ENCODE measurements at places on chromosomes 1 and 21.

DNA sequence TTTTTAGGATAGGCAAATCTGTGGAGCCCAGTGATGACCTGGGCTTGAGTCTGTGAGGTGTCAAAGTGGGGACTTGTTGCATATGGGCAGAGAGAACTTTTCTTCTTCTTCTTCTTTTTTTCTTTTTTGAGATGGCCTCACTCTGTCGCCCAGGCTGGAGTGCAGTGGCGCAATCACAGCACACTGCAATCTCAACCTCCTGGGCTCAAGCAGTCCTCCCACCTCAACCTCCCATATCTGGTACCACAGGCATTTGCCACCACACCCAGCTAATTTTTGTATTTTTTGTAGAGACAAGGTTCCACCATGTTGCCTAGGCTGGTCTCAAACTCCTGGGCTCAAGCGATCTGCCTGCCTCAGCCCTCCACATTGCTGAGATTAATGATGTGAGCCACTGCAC is 80.3 kb downstream of the RD3 start:
- DNase-seq: no peak

DNA sequence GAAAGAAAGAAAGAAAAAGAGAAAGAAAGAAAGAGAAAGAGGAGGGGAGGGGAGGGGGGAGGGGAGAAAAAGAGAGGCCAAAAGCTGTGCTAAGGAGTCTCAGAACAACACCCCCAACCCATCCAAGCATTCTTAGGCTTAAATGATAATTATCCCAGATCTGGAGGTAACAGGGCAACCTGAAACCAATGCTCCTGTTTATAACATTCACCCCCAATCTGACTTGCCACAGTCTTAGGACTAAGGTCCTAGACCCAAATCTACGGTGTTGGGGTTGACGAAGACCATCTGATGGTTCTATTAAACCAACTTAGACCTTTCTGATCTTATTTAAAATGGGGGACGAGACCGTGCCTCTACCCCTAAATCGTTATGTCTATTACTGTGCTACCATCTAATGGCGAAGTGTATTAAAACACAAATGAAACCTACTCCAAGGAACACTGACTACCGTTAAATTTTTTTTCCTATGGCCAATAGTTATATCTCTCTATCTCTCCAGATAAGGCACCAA is 119.3 kb upstream of the CDC42BPA start:
- no peak for DNase-seq

DNA sequence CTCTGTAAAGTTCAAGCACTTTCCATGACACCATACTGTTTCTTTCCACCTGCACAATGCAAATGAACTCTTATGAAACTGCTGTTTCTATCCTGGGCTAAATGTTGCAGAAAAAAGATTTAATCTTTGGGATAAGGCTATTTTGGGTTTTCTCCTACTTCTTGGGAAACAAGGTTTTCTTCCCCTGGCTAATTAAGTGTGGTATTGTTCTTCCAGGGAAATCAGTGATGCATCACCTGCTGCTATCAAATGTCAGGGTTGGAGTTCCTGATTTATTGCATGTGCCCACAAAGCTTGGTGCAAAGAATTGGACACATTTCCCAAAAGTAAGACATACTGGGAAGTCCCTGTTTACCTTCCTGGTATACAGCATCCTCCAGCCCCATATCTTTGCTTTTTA is 6.0 kb upstream of the RGS4 start:
- no peak for DNase-seq

GRCh38 chr1:79133774-79134364 is 127.3 kb upstream of the ADGRL4 start:
- DNase-seq: no peak

GRCh38 chr1:95407131-95407885 is 173.3 kb downstream of the RWDD3 start:
- no peak for DNase-seq

DNA sequence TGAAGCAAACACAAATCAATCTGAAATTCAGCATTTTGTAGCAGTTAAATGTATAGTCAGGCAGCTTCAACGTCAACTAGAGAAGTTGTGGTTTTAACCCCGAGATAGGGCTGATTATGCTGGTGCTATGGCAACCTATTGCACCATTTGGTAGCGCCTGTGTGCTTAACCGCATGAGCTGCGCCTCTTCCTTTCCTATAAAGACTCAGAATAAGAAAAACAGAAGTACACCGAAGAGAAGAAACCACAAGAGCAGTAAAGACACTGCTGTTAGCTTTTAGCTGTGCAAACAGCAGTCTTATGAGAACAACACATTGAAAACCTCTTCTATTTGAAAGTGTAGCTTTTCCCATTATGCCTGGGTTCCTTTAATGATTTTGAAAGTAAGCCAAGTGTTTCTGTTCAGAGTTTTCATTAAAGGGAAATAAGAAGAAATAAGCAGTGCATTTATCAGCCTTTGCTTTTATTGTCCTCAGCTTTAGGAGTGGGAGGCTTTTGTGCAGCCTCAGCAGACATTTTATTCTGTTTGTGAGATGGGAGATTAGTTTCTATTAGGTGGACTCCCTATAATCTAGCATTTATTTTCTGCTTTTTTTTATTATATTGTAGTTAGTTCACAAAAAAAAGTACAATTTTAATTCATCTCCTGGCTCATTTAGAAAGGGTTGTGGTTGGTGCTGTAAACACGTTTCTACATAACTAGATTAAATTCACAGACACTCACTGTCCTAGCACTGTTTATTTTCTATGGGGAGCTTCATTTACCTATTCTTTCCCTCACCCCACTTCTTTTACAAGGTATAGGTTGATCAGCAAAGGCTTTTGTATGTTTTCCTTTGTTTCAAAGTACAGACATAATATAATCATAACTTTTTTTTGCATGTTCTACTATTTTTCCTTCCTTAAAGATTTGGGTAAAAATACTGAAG is 43.3 kb downstream of the PTPRC start:
- peak; percentile 72 for DNase-seq

DNA sequence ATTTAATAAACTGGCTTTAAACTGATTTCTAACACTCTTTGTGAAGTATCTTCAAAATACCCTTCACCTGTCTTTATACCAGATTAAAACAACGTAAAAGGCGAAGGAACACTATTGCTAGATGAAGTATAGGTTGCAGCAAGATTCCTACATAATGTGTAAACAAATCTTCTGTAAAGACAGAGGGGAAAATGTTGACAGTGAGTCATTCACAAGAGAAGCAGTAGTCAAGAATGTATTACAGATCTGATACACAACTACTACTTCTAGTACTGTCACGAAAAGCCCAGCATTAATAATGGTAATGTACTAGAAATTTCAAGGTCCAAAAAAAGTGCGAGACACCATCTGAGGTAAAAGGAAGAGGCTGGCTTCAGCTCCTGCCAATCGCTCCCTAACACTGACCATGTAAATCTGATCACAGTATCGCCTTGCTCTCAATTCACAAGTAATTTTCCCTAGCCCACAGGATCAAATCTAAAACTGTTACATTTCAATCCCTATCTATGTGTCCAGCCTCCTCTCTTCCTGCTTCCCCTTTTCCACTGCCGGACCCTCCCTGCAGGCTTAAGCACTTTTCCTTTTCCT is 290.4 kb downstream of the AKT3 start:
- no peak for DNase-seq

- DNase-seq: no peak
Observed at GRCh38 chr21:28229814-28230213, 762.9 kb downstream of the LTN1 start.

- DNase-seq: peak; percentile 89
Observed at GRCh38 chr1:114670083-114671010, 498 bp upstream of the DENND2C start.

- DNase-seq: no peak
Observed at GRCh38 chr21:23890652-23891051, 1716.6 kb downstream of the MRPL39 start.

- peak; percentile 56 for DNase-seq
Observed at GRCh38 chr1:150626150-150626549, 3.3 kb downstream of the ENSA start.

GRCh38 chr1:47554901-47555300 is 117.1 kb downstream of the FOXD2 start:
- no peak for DNase-seq

GRCh38 chr1:14094611-14095400 is 394.8 kb downstream of the PRDM2 start:
- DNase-seq: no peak

DNA sequence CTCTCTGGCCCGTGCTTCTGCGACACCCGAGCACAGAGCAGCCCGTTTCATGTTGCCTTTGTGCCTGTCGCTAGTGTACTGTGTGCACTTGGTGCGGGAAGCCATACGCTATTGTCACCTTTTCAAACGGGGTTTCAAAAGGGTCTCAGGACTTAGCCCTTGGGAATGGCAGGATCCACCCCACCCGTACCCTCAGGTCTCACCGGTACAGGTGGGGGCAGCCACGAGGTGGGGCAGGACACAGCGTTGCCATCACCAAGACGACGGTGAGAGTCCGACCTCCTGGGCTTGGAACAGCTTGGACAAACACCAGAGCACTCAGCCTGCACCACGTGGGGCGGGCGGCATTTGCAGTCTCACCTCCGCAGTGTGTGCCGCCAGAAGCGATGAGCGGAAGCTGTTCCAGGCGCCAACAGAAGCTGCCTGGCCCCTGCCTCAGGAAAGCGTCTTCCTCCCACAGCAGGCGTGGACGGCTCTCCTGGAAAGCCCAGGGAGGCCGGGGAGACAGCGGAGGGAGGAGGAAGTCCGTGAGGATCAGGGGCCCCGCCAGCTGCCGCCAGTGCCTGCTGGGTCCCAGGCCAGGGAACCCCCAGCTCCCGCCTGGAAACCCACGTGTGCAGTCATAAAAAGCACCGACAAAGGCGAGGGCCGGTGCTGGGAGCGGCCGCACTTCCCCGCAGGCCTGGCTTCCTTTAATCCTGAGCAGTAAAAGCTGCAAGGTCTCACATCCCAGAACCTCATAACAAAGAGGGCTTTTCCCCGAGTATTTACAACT is 131.3 kb upstream of the ARHGEF16 start:
- DNase-seq: no peak

- DNase-seq: no peak
Observed at GRCh38 chr1:2215329-2215728, 12.8 kb upstream of the SKI start.

GRCh38 chr1:60904099-60904851 is 178.1 kb upstream of the NFIA start:
- no peak for DNase-seq

DNA sequence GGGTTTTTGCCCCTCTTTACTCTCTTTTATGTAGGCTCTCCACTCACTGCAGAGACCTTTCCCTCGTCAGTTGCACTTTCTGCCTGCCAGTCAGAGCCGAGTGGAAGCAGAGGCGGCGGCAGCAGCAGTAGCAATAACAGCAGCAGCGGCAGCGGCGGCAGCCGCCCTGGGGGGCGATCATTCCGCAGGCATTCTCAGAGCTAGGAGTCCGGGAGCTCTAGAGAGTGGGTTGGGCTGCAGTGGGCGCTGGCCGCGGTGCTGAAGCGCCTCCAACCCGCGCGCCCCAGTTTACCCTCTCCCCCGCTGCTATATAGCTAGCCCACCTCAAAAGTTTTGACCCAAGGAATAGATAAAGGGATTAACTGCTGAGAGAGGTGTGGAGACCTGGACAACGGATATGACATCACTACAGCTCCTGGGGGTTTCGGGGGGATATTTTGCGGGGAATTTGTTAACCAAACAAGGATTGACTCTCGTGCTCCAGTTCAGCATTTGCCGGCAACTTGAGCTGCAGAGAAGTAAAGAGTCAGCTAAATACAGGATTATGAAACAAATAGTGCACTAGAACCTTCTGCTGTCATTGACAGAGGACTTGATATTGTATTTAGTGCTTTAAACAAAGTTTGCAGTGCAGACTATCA is at the start of gene OLFM3:
OLFM3 (minus strand) TSS at position 102 of the 641 bp plus-strand sequence.
- DNase-seq: peak; percentile 6

- no peak for DNase-seq
Observed at GRCh38 chr21:37534431-37534830, 167.9 kb downstream of the DYRK1A start.

GRCh38 chr1:183956559-183957188 is 80.9 kb downstream of the COLGALT2 start:
- peak; percentile 36 for DNase-seq

- DNase-seq: no peak
Observed at GRCh38 chr1:204726478-204726877, 40.9 kb upstream of the LRRN2 start.

- peak; percentile 76 for DNase-seq
Observed at GRCh38 chr21:42009018-42009830, 936 bp downstream of the ZBTB21 start.

DNA sequence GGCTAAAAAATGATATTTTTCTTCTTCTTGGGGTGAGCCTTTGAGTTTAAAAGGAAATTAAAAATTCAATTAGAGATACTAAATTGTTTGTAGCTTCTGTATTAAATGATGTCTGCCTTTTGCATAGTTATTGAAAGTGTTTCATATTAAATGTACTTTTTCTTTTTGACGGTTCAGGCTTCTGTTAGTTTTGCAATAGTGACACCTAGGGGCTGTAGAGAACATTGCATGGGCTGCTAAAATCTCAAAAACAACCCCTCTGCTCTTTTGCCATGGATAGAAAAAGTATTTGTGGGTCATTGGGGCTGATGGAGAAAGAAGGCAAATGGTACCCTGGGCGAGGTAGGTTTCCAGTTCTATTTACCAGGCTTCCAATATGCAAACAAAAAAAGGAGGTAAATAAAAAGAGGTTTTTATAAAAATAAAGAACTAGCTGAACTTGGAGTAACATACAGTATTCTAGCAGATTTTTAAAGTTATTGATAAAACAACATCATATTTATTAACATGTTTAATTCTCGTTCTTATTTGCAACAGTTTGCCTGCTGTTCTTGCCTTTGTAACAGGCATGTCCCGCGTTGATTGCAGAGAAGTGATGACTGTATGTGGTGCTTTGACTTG is 115.4 kb upstream of the HOOK1 start:
- DNase-seq: no peak

GRCh38 chr1:79363430-79363829 is 356.9 kb upstream of the ADGRL4 start:
- no peak for DNase-seq

- no peak for DNase-seq
Observed at GRCh38 chr1:92516574-92516973, 29.8 kb upstream of the GFI1 start.

DNA sequence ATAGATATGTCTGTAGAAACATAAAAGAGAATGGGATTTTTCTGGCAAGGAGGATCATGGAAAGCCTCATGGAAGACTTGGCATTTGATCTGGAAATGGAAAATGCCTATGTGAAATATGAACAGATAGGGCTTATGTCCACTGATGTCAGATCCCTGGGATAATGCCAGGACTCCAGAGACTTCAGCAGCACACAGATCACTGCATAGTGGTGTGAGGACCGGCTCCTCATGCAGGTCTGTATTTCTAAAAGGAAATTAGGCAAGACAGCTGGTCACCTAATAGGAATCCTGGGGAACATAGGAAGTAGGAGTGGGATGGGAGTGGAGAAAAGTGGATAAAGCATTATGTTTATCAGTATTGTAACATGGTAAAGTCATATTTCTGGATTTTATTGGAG is 56.8 kb upstream of the IPO9 start:
- DNase-seq: no peak

- DNase-seq: no peak
Observed at GRCh38 chr1:180141381-180141934, 13.2 kb upstream of the QSOX1 start.

- DNase-seq: no peak
Observed at GRCh38 chr21:29130270-29130969, at the start of gene MAP3K7CL. MAP3K7CL (plus strand) TSS chr21:29130644; CDS start chr21:29133345, 2,701 bp downstream.

Data from stimulated activated naive CD8-positive, alpha-beta T cell treated with anti-CD3 and anti-CD28 coated beads, Interleukin-15, Interleukin-2, amounts not matched to agents 100 U/mL and 50 U/mL, for 24 hours (primary cell).